Body of pancreas (tissue), 4 donors: ENCODE measurements at places on chromosomes 5 and 9. TPM values are rescaled to one million over a fixed set of nuclear protein-coding genes. Genes with fewer than 3 reads are reported as not detected.
A peak's percentile ranks its signal among the peaks of the same experiment; 100 is the strongest.

- H3K36me3 ChIP-seq: peaks cover under 1% of the 10 kb centered on the region
- H3K4me3 ChIP-seq: no peak overlapping the region
- peaks cover 43% of the 10 kb centered on the region for H3K4me1 ChIP-seq
- DNase-seq: no peak
- no peaks in the 10 kb centered on the region for H3K27me3 ChIP-seq
These were observed 61.4 kb upstream of the GLRX start for GRCh38 chr5:95884017-95884325.

- no peak for DNase-seq
- H3K27me3 ChIP-seq: no peaks in the 10 kb centered on the region
- H3K27ac ChIP-seq: no peak overlapping the region
- H3K36me3 ChIP-seq: no peaks in the 10 kb centered on the region
- H3K4me3 ChIP-seq: no peak overlapping the region
These were observed 9.1 kb downstream of the PIK3R1 start for GRCh38 chr5:68224509-68225187.

DNA sequence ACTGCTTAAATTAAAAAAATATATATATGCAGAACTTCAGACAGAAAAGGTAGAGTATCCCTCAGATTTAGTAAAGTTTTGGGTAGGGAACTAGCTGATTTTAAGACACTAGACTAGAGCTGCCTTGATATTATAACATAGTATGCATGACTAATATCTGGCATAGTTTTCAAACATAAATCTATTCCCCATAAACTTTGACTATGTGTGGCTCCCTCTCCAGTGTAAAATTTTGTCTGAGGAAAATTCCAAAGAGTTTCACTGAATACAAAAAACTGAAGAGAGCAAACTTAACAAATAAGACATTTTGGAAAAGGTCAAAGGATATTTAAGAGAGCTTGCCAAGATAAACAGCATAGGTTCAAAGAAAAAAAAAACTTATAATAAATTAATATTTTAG lies 66.2 kb upstream of the ZNF462 start:
- H3K36me3 ChIP-seq: no peaks in the 10 kb centered on the region
- no peak for DNase-seq
- H3K27ac ChIP-seq: no peak overlapping the region
- no peaks in the 10 kb centered on the region for H3K4me1 ChIP-seq
- no peaks in the 10 kb centered on the region for H3K27me3 ChIP-seq
- H3K4me3 ChIP-seq: no peak overlapping the region

Gene MEGF10
- not detected for total RNA-seq

DNA sequence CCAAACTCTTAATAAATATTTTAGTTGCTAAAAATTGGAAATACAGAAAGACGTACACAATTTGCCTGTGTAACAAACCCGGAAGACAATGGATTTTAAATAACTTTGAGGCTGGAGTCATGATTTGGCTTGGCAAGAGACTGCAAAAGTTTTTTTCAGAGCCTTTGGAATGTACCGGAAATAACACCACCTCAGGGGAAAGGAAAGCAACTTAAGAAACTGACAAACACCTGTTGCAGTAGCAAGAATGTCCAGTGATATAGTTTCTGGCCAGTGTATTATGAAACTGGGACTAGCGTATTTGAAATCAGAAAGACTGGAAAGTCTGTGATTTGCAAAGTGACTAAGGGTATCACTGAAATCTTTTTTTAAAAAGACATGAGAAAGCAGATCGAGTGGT lies 842 bp downstream of the MUSK start:
- no peak overlapping the region for H3K27ac ChIP-seq
- no peaks in the 10 kb centered on the region for H3K27me3 ChIP-seq
- DNase-seq: no peak
- no peaks in the 10 kb centered on the region for H3K36me3 ChIP-seq
- no peaks in the 10 kb centered on the region for H3K4me1 ChIP-seq

DNA sequence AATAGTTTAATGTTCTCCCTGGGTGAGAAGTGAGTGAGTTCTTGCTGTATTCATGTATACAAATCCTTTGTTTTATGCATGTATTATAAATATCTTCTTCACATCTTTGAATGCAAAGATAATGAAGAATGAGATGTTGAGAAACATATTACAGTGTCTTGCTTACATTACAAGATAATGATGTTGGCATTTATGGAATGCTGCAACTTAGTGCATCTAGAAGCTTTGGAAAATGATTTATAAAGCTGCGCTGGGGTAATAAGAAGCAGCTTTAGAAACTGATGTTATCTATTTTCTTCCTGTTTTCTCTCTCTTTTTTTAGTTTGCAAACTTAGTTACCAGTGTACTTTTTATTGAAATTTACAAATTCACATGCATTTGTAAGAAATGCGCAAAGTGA lies 673.4 kb downstream of the KCTD16 start:
- DNase-seq: no peak
- no peak overlapping the region for H3K4me3 ChIP-seq
- H3K4me1 ChIP-seq: no peaks in the 10 kb centered on the region
- no peaks in the 10 kb centered on the region for H3K36me3 ChIP-seq

DNA sequence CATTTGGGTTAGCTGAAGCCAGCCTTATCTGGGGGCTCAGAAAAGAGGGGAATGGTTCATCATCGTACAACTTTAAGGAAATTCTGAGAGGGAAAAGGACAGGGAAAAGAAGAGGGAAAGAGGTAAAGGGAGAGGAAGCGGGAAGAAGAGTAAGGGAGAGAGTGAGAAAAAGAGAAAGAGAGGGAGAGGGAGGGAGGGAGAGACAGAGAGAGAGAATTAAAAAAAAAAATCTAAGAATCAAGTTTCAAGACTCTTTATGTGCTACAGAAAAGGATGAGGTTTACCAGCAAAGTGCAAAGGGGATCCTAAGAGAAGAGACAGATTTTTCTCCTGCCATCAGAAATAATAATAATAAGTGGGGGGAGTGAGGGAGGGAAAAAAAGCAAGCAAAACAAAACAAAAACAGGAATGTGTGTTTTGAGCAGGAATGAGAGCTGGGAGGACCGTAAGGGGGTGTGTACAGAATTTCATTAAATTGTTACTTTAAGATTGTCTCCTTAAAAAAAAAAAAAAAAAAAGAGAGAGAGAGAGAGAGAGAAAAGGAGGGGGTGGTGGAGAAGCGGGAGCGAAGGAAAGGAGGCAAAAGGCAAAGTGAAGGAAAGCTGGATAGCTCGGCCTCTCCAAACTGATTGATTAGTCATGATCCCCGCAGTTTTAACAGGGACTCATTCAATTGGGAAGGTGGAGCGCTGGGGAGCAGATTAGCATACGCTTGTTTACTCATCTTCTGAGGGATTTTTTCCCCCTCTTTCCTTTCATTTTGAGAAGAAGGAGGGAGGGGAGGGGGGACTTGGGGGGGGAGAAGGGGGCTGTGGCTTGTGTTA lies 438 bp upstream of the PAPPA start:
- no peak overlapping the region for H3K27ac ChIP-seq
- no peaks in the 10 kb centered on the region for H3K36me3 ChIP-seq
- H3K4me3 ChIP-seq: no peak overlapping the region
- DNase-seq: no peak

DNA sequence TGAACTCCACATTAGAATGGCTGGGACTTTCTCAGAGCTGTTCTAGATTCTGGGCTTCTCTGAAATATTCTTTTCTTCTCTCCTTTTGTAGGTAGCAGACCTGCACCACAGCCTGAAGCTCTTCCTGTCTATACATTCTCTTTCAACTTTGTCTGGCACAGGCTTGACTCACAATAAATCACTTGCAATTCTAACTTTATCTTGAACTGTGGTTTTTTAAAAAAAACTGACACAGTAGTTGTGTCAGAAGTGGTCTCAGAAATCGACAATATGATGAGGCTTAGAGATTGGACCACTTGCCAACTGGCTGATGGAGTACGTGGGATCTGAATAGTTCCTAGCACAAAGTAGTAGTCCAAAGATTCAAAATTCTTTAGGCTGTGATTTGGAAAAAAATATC lies 24.1 kb upstream of the CDH9 start:
- no peaks in the 10 kb centered on the region for H3K4me1 ChIP-seq
- H3K27me3 ChIP-seq: no peaks in the 10 kb centered on the region
- no peaks in the 10 kb centered on the region for H3K36me3 ChIP-seq

DNA sequence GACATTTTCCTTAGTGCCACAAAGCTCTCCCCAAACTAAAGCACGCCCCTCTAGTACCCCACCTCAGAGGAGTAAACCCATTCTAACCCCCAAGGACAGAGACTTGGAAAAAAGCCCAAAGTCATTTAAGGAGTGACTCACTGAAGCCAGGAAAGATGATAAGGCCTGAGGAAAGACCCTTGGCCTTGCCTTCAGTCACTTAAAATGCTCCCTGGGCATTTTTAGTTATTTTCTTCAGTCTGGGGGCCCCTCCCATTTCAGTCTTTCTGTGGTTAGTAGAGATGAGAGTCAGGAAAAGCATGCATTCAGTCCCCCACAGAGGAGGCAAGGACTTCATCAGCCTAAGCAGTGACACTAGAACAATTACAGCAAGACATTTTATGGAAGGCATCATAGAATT lies 13.7 kb upstream of the TLX3 start:
- no peak for DNase-seq
- no peaks in the 10 kb centered on the region for H3K36me3 ChIP-seq
- H3K27me3 ChIP-seq: no peaks in the 10 kb centered on the region
- no peak overlapping the region for H3K27ac ChIP-seq
- no peaks in the 10 kb centered on the region for H3K4me1 ChIP-seq

Gene SLC6A18
- not detected for total RNA-seq

DNA sequence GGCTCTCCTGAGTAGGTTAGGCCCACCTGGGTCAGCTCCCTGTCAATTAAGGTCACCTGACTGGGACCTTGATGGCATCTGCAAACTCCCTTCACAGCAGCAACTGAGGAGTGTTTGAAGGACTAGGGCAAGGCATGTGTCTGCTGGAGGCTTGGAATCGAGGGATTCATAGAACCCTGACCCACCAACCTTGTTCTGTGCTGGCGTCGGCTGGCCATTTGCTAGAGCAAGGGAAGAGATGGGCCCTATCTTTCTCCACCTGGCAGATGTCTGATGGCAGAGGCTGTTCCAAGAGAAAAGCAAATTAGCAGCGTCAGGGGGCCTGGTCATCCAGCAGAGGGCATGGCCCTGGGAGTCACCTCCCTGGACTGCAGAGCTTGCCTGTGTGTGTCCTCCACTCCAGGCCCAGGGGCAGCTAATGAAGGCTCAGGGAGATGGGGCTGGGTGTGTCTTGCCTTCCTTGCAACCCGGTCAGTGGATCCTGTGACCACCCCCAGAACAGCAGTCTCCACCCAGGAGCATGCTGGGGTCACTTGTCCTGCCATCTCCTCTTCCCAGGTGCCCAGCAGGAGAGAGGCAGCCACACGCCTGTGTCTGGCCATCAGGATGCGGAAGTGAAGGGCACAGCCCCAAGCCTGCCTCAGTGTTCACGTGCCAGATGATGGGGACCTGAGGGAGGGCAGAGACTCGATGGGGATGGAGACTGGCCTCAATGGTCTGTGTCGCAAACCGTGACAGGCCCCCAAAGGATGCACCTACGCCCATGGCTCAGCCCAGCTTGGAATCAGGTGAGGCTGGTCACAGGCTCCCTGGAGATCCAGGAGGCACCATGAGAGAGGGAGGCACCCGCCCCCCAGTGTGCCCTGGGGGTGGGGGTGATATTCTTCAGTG lies 53.9 kb downstream of the BARX1 start:
- no peak overlapping the region for H3K4me3 ChIP-seq
- H3K27ac ChIP-seq: no peak overlapping the region
- no peaks in the 10 kb centered on the region for H3K4me1 ChIP-seq
- no peak for DNase-seq
- no peaks in the 10 kb centered on the region for H3K36me3 ChIP-seq

Gene SPINK5
- 1.6 TPM for total RNA-seq

DNA sequence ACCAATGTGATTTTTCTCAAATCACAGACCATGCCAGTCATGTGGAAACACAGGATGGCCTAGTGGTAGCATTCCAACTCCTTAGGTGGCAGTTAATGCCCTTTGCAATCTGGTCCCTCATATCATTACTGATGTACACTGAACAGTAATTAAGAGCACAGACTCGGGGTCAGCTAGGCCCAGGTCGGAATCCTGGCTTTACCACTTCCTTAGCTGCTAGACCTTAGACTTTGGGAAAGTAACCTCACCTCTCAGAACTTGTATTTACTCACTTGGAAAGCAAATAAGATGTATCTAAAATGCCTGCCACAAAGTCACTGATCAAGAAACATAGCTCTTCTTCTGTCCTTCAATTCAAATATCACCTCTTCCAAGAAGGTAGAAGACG lies 112.8 kb downstream of the MAPKAP1 start:
- no peak overlapping the region for H3K4me3 ChIP-seq
- no peaks in the 10 kb centered on the region for H3K27me3 ChIP-seq
- H3K36me3 ChIP-seq: no peaks in the 10 kb centered on the region

DNA sequence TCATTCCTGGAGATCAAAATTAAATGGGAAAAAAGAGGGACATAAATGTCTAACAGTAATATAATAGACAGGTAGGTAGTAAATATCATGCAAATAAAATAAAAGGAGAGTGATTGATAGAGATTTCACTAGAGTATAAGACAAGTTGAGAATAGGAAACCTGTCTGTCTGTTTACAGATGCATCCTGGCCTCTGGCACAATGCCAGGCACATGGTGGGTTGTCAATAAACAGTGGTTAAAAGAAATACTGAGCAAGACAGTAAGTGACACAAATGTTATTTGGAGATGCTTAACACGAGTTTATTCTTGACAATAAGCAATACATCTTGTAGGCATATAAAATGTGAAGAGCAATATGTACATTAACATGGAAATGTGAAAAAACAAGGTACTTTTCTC lies 33.3 kb downstream of the RICTOR start:
- DNase-seq: peak; percentile 16
- H3K4me1 ChIP-seq: peaks cover 4% of the 10 kb centered on the region
- no peaks in the 10 kb centered on the region for H3K36me3 ChIP-seq
- no peak overlapping the region for H3K27ac ChIP-seq
